ENCODE measurements at places on chromosomes 4 and X. TPM values are rescaled to one million over a fixed set of nuclear protein-coding genes. Genes with fewer than 3 reads are reported as not detected.

GRCh38 chrX:43493756-43494155 lies 162.3 kb upstream of the MAOA start:
- no peak for DNase-seq

- no peak for DNase-seq
Observed at GRCh38 chrX:265502-265901, 15.7 kb upstream of the PLCXD1 start.

The CFAP299 gene
- 0.04 TPM for total RNA-seq

DNA sequence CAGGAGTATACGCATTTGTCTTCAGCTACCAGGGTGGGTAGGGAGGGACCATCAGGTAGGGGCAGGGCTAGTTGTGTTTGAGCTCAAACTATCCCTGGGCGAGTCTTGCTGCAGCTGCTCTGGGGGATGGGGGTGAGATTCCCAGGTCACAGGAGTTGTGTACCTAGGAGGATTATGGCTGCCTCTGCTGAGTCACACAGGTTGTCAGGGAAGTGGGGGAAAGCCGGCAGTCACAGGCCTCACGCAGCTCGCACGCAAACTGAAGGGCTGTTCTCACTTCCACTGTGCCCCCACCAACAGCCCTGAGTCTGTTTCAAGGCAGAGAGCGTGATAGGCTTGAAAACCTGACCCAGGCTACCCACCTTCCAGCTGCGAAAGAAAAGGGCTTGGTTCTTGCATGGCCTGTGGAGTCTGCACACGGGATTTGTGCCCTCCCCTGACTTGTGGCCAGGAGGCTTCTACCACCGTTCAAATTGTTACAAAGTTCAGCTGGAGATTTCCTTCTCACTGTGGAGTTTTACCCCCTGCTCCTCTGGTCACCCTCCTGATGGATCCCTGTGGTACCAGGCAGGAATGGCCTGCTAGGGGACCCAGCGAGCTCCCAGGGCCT lies 63.8 kb downstream of the ARFIP1 start:
- peak; percentile 66 for DNase-seq

GRCh38 chrX:115535421-115535820 lies 25.6 kb upstream of the PLS3 start:
- no peak for DNase-seq

GRCh38 chr4:71269233-71269632 lies 69.6 kb upstream of the SLC4A4 start:
- no peak for DNase-seq

DNA sequence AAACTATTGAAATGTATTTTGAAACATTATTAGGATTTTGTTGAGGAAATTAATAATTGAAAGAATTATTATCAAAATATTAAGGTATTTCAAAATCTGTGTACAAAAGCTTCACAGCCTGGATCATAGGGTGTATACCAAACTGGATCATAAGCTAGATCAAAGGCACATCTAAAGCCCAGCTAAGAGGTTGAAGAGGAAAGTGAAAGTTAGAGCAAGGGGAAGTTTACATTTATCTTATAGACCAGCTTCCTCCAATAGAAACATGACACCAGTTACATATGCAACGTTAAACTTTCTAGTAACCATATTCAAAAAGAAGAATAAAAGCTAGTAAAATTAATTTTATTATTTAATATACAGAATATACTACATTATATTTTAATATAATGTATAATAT lies 227.2 kb upstream of the BMP3 start:
- DNase-seq: no peak

The AR gene
- 4.5 TPM for total RNA-seq

The CT83 gene
- not detected for total RNA-seq

DNA sequence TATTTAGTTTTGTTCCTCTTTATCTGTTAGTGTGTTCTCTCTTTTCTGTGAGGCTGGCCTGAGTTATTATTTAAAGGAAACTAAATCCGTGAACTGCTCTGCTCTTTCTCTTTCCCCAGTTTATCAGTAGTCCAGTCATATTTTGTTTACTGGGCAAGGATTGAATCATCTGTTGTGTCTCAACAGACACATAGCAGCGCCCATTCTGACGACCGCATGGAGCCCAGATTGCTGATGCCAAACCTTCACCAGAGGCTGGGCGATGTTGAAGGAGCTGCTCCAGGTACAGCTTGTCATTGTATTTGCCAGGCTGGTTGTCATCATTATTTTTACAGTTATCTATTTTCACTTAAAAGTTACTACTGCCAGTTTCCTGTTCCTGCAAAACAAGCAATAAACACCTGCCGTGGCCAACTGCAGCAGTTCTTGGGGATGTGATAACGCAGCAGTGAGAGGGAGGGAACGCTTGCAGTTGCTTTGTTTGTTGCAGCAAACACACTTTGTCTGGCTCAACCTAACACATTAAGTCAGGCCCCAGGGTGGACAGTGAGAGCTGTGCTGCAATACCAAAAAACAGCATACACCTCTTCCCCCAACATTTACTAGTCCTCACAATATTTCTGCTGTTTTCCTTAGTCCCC lies 10.1 kb downstream of the REELD1 start:
- peak; percentile 26 for DNase-seq

The PORCN gene
- total RNA-seq: 12.8 TPM

- no peak for DNase-seq
Observed at GRCh38 chr4:31787701-31788100, 1067.5 kb downstream of the PCDH7 start.

DNA sequence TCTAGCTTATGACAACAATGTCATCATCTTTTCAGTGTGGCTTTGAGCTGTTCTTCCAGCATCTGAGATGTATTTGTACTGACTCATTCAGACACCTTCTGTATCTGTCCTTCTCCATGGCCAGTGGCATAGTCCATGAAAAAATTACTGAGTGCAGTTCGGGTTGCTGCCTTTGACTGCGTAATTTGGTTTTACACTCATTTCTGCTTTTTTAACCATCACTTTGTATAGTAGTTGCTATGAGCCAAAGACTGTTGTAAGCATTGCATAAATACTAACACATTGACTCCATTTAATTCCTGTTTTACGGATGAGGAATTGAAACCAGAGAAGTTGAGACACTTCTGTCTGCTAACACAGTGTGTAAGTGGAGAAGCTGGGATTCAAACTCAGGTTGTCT lies 190.7 kb upstream of the MID1 start:
- DNase-seq: no peak

DNA sequence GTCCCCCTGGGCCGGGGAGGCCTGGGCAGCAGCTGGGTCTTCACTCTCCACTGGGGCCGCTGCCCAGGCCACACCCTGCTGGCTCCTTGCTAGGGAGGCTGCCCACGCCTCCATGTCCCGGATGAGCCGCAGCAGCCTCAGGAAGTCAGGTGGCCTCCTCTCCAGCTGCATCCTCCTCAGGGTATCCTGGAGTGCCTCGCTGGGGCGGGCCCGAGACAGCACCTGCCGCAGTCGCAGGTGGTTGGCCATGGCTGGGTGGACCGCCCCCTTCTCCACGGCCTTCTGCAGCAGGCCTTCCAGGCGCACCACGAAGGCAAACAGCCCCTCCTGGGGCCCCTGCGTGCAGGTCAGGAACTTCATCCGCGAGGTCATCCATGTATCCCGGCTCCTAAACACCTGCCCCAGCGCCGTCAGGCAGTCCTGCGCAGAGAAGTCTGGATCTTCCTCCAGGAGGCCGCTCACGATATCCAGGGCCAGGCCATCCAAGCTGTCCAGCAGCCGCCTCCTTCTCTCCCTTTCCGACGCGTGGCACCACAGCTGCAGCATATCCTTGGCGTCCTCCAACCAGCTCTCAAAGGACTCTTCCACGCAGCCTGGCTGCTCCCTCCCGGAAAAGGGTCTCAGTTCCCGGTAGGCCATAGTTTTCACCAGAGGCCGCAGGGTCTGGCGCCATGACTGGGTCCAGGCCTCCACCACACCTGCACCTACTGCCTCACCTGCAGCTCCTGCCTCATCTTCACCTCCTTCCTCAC lies 2.1 kb downstream of the PNMA6F start:
- no peak for DNase-seq

The SSX4B gene
- not detected for total RNA-seq

DNA sequence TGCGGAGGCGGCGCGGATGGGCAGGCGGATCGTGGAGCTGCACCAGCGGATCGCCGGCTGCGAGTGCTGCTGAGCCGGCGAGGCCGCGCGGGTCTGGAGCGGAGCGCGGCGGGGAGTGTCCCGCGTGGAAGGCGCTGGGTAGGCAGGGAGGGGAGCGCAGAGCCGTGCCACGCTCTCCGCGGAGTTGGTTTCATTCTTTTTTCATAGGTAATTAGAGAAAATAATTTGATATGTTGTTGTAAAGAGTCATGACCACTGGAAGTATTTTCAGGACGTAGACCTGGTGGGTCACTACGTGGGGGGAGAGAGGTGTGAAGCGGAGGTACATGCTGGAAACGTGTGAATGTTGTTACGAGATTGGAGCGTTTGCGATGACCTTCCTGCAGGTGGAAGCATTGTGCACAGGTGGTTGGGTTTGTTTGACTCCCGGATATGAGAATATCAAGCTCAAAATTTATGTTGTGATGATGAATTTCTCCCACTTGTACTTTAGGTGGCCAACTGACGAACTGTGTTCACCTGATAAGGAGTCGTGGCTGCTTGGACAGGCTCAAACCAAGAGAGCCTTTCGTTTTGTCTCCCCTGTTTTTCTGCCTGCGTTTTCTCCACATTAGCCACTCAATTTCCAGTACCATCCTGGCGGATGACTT lies 19.1 kb upstream of the S100P start:
- peak; percentile 72 for DNase-seq

DNA sequence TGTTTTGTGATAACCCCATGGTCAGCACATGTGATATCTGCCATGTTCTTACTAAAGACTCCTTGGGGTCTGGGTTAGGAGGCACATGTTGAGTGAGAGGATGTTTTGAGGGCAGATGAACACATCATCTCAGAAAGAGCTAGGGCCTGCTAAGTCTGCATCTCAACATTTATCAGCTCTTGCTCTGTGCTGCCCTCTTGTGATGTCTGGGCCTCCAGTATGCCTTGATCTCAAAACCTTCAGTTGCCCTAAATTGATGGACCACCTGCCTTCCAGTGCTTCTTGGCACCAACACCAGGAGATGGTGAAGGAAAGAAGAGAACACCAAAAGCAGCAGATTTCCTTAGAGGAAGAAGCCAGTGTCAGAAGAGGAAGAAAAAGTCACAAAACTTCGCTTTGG lies 22.5 kb downstream of the MID1 start:
- DNase-seq: no peak

DNA sequence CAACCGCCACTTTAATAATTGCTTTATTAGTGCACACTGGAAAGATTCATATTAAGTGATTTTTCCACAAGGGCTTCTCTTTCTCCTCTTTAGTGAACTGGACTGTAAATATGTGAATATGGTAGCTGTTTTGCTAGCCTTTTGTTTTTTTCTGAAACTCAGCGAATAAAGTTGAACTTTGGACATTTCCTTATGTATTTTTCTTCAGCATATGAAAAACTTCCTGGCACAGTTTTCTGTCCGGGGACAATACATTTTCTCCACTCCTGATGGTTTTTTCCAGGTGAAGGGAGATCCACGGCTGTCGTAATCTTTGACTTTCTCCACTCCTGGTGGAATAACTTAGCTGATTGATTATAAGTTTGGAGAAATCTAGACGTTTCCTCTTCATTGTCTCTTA lies 457.4 kb upstream of the FAT1 start:
- DNase-seq: no peak

The TMEM154 gene
- 1.7 TPM for total RNA-seq

The C4orf50 gene
- not detected for total RNA-seq

GRCh38 chrX:74160358-74160757 lies 143.6 kb upstream of the ZCCHC13 start:
- no peak for DNase-seq

The SLC6A14 gene
- 0.72 TPM for total RNA-seq

- DNase-seq: no peak
Observed at GRCh38 chr4:111666826-111667360, 478.4 kb upstream of the FAM241A start.

GRCh38 chr4:30264465-30264864 lies 455.7 kb upstream of the PCDH7 start:
- no peak for DNase-seq

The LRP2BP gene
- 0.23 TPM for total RNA-seq

The FMR1NB gene
- total RNA-seq: not detected

The RPS6KA3 gene
- 99.4 TPM for total RNA-seq

- peak; percentile 43 for DNase-seq
Observed at GRCh38 chrX:37825215-37825842, 22.0 kb downstream of the DYNLT3 start.

GRCh38 chrX:12672367-12673106 lies 118.7 kb upstream of the PRPS2 start:
- DNase-seq: no peak

GRCh38 chr4:91567594-91567993 lies 736.2 kb upstream of the GRID2 start:
- DNase-seq: no peak

GRCh38 chr4:155569960-155570515 lies 96.6 kb upstream of the GUCY1A1 start:
- DNase-seq: no peak

- no peak for DNase-seq
Observed at GRCh38 chr4:125070861-125071260, 243.9 kb upstream of the FAT4 start.

The HAND2 gene
- 69.7 TPM for total RNA-seq

DNA sequence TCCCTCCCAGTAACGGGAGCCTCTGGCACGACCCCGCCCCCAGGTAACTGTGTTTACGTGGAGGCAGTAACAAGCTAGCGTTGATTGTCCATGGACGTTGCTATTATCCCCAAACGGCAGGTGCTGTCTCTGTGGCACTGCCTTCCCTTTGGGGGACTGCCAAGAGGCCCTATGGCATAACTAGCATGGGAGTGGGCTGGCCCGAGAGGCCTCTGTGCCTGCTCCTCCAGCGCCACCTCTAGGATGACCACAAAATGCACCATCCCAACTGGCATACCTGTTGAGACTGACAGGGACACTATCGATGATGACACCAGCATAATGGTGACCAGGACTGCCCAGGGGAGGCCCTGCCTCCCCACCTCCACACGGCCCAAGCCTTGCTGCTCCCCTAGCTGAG lies 1.5 kb downstream of the SRPK3 start:
- DNase-seq: no peak

DNA sequence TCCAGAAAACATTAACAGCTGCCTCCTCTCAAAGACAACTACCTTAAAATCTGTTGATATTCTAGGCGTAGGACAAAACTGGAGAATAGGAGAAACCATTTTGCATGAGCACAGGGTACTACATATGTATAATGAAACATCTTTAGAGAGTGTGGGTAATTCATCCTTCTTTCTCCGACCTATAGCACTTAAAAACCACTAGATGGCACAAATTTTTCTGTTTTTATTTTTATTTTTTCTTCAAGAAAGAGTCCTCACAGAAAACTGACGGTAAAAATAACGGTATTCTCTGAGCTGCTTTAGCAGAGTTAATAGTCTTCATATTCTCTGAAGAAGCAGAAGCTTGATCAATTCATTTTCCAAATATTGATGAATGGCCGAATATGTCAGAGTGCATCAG lies 14.6 kb downstream of the SMIM31 start:
- DNase-seq: peak; percentile 14

All from hepatocyte (in vitro differentiated cells).